Left colon (tissue), 2 donors: ENCODE measurements at places on chromosomes 6 and 20. TPM values are rescaled to one million over a fixed set of nuclear protein-coding genes. Genes with fewer than 3 reads are reported as not detected.

Gene CST7
- 0.85 TPM for total RNA-seq

Gene MTFR2
- total RNA-seq: 3.1 TPM

GRCh38 chr6:155247618-155248007 is 16.2 kb upstream of the CLDN20 start:
- no peak for DNase-seq

DNA sequence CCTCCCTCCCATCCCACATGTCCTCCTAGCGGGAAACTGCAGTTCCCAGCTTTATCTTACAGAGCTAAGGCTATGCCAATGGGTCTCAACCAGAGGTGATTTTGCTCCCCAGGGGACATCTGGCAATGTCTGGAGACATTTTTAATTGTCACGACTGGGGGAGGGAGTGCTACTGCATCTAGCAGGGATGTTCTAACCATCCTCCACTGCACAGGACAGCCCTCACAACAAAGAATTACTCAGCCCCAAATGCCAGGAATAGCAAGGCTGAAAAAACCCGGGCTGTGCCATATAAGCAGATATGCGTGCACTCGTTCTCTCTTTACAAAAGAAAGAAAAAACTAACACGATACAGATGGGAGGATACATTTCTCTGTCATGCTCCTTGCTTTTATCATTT is 8.5 kb downstream of the MRPS18A start:
- no peak for DNase-seq

GRCh38 chr6:69456086-69456485 is 340.7 kb downstream of the LMBRD1 start:
- no peak for DNase-seq

- no peak for DNase-seq
Observed at GRCh38 chr20:13336308-13337089, 115.4 kb downstream of the ISM1 start.

- no peak for DNase-seq
Observed at GRCh38 chr20:50445354-50446151, 64.6 kb upstream of the PTPN1 start.

DNA sequence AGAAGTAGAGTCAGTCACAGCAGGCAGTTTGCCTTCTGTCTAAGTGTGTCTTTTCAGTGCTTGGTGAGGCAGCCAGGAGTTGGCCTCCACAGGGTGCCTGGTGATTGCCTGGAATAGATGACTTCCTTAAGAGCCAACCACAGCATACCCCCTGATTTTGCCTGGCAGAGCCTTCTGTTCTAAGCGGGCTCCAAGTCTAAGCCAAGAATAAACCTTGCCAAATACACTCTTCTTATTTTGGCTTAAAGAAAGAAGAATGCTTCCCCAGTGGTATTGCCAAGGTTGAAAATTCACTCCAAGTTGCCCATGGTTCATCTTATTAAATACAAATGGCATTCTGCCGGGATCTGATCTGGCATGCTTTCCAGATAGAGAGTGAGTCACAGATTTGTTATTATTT is 1424.8 kb upstream of the EYS start:
- DNase-seq: no peak

DNA sequence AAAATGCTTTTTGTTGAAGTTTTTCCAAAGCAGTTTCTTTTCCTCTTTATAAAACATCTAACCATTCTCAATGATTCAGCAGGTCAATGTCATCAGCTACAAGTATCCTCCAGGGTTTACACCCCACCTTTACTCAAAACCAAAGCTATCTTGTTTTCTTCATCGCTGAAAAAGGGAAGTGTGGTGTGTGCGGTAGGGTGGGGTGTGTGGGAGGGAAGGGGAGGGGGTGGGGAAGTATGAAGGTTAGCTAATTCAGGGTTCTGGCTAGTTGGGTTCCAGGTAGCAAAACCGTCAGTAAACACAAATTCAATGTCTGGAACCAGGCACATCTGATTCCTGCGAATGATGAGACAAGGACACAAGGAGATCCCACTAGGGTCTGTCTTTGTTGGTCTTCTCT is 189.6 kb downstream of the GJA10 start:
- no peak for DNase-seq

GRCh38 chr20:5039255-5039657 is 37.9 kb upstream of the SLC23A2 start:
- DNase-seq: peak; percentile 13

GRCh38 chr20:41011551-41012067 is 17.0 kb upstream of the TOP1 start:
- DNase-seq: peak; percentile 38

DNA sequence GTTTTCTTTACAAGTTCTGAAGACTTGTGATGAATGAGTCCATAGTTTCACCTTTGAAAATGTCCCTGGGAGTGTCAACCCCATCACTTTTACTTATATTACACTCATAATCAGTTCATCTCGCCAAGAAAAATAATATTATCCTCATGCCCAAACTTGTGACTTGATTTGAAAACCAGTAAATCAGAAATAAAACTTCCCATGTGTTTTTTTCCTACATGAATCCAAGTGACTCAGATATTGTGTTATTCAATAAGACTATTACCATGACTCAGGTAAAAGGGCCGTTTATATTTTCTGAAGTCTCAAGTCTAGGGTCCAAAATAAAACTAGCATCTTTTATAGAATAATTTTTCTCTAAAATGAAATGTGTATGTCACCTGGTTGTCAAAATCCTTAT is 15.8 kb upstream of the CYP24A1 start:
- DNase-seq: no peak

DNA sequence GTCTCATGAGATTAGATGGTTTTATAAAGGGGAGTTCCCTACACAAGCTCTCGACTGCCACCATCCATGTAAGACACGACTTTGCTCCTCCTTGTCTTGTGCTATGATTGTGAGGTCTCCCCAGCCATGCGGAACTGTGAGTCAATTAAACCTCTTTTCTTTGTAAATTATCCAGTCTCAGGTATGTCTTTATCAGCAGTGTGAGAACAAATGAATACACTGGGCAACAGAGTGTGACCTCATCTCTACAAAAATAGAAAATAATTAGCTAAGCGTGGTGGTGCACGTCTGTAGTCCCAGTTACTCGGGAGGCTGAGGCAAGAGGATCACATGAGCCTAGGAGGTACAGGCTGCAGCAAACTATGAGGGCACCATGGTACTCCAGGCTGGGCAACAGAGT is 51.3 kb downstream of the MDN1 start:
- DNase-seq: no peak

- DNase-seq: peak; percentile 82
Observed at GRCh38 chr6:125197795-125198269, 44.3 kb downstream of the TPD52L1 start.

- no peak for DNase-seq
Observed at GRCh38 chr6:2753110-2753489, 2.4 kb upstream of the MYLK4 start.

DNA sequence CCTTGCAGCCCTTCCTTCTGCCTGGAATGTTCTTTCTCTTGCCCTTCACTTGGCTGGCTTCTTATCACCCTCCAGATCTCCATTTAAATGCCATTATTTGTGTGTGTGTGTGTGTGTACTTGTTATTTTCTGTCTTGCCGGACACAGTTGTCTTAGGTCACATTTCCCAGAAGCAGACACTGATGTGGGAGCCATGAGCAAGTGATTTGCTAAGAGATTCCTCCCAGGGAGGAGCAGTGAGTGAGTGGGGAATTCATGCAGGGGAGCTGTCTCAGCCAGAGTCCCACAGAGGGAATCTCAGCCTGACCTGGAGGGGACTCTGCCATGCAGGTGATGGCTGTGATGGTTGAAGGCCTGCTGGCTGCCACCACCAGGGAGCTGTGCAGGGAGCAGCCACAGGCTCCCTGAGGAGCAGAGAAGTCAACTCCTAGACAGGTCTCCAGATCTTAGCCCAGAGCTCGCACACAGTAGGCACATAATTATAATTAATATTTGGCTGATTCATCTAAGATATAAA is 96.5 kb downstream of the SYNDIG1 start:
- DNase-seq: no peak
